Thymus (tissue), 14 donors: ENCODE measurements at places on chromosomes 3 and 15. TPM values are rescaled to one million over a fixed set of nuclear protein-coding genes. Genes with fewer than 3 reads are reported as not detected.

DNA sequence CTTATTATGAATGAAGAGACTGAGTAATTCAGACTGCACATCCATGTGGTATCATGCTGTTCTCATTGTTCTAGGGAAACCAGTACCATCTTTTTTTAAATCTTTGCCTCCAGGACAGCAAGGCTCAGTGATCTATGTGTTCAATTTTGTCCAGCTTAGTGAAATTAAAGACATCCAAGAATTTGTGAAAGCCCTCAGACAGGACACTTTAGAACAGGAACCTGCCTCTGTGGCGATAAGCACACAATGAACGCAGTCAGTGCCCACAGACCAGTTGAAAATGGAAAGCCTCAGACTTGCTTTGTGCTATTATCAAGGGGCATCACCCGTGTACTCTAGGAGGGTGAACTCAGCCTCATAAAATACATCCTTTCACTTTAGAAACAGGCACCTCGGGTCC lies 20.1 kb downstream of the EID1 start:
- no peak for DNase-seq

DNA sequence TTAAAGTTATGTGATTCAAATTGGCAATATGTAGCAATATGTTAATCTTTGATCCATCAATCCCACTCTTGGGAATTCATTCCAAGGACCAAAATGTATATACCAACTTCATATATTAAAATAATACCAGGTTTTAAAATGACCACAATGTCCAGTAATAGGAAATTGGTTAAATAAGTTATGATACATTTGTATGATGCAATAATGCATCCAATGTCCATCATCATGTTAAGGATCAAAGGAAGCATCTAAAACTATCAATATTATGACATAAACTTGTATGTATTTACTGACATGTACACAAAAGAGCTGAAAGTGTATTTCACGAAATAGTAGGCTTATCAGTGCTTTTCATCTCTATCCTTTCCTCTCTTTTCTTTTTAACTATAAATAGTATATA lies 406.0 kb downstream of the RSL24D1 start:
- DNase-seq: no peak

The GPR171 gene
- 20.6 TPM for total RNA-seq

The ST8SIA2 gene
- total RNA-seq: 2.1 TPM

The IL5RA gene
- total RNA-seq: 0.85 TPM

DNA sequence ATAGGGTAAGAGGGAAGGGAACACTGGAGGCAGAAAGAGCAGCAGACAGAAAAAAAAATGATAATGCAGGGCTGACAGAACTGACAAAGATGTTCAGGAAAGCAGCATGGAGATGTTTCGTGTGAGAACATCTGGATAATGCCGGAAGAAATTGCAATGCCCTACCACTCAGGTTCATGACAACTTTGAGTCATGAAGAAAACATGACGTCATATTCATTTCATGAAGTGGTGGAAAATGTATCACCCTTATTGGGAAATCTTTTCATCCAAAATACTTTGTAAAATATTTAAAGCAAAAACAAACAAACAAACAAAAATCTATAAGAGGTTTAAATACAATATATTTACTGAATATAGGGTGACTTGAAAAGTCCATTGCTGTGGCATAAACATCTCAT lies 305.4 kb upstream of the IGF1R start:
- DNase-seq: no peak

- no peak for DNase-seq
Measured at GRCh38 chr15:42319206-42319605, 40.1 kb upstream of the CAPN3 start.

DNA sequence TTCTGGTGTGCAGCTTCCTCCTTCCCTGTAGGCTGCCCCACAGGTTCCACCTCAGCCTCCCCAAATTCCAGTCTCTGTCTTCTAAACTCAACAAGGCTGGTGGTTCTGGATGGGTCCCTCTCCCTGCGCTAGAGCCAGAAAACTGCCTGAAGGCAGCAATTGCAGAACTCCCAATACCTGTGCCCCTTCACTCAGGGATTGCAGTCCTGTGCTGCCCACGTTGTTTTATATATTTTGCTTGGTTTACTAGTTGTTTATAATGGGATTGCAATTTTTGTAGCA lies 14.8 kb upstream of the NPTN start:
- DNase-seq: no peak

DNA sequence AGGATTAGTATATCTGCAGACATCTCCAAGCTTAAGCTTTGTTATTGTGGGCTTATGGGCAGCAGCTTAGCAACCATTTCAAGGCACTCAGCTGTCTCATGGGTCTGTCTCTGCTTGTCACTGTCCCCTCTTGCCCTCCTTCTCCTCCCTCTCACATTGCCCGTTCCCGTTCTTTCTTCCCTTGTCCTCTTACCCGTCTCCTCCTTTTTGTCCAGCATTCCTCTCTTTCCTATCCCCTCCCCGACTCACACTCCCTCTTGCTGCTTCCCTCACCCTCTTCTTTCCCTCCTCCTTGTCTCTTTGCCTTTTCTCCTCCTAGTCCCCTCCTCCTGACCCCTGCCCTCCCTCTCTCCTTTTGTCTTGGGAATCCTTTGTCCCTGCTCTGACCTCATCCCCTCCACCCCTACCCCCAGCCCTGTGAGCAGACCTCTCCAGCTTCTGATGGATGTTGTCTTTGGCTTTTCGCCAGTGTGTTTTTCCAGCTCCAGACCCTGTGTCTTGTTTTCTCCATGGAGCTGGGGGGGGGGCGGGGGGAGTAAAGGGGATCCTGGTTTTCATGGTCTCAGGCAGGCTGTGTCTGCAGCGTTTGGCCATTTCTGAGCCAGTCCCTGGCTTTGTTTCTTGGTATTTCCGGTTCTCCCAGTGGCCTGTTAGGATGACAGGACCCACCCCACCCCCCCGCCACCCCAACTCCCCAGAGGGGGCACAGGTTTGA lies 47.9 kb upstream of the TRAK1 start:
- no peak for DNase-seq

- DNase-seq: no peak
Measured at GRCh38 chr3:42031808-42032480, 59.2 kb upstream of the TRAK1 start.

The SLC6A1 gene
- total RNA-seq: 5.3 TPM

The ZNF385D gene
- total RNA-seq: 0.94 TPM

The HYAL1 gene
- total RNA-seq: 0.09 TPM

DNA sequence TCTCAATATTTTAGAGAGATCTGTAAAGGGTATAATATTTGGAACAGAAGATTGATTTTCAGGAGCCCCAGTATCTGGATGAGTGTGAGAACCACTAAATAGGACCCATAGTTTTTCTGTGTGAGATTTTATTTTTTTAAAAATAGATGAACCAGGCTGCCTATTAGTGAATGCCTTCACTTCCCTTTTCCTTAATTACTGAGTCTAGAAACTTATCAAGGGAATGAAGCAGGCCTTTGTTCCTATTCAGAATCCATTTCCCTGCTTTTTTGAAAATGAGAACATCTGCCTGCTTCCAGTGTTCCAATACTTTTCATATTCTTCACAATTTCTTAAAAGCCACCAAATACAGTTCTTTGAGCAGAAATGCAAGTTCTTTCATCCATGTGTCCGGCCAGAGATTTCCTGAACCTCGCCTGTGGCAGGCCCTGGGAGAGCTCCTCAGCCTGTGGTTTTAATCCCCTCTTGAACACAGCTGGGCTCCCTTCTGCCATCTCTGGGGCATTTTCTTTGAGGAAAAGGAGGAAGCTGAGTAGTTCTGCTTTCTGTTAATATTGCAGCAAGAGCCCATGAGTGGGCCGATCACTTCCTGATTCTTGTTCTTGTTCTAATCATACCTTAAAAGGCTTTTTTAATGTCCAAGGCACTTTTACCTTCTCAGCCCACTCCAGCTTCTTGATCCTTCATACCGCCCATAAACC lies 4.7 kb downstream of the EHD4 start:
- DNase-seq: no peak

DNA sequence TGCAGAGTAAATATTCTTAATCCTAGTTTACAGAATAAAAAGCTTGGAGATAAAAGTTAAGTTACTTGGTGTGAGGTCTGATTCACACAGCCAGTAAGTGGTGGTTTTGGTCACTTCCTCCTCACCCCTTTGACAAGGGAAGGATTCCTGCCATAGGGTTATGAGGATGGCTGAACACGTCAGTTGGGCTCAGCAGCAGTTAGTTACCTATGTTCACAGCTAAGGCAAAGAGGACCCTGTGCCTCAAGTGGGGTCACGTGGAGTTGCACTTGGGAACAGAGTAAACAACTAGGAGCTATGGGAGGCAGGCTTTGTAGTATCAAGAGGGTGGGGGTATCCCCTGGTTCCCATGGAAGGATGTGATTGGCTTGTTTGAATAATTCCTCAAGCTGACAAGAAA lies 232.2 kb downstream of the UBE2E2 start:
- no peak for DNase-seq

DNA sequence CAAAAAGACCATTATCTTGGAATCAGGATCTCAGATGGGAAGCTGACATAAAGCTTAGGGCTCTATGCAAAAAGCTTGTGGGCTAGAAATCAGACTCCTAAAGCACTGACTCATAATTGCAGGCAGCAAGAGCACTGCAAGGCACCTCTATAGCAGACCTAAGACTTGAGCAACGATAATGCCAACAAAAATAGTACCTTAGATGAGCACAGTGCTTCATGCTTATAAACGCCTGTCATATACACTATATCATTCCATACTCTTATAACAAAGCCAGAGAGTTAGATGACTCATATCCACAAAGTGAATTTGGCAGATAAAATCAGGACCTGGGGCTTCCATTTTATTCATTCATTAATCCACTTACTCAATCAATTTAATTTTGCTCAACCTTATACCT lies 560.8 kb downstream of the MCTP2 start:
- DNase-seq: no peak

DNA sequence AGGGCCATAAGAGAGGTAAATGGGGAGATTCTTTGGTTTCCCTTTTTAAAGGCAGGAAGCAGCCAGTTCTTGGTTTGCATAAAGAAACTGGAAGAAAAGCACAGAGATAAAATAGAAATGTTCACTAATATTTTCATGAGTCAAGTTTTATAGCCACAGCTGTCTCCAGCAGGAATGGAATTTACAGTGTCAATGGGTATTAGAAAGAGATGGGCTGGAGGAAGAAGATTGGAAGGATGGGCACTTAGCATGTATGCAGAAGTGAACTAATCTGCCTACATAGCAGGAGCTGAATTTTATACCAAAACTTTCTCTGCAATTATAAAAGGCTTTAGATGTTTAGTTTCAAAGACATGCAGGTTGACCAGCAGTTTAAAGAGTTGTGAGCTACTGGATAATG lies 521.9 kb upstream of the GOLIM4 start:
- no peak for DNase-seq

The TM4SF4 gene
- 0.09 TPM for total RNA-seq

GRCh38 chr3:156429125-156429524 lies 125.8 kb downstream of the SSR3 start:
- DNase-seq: no peak
